Fibroblast of pulmonary artery (primary cell): ENCODE measurements at places on chromosomes 11 and 22.

DNA sequence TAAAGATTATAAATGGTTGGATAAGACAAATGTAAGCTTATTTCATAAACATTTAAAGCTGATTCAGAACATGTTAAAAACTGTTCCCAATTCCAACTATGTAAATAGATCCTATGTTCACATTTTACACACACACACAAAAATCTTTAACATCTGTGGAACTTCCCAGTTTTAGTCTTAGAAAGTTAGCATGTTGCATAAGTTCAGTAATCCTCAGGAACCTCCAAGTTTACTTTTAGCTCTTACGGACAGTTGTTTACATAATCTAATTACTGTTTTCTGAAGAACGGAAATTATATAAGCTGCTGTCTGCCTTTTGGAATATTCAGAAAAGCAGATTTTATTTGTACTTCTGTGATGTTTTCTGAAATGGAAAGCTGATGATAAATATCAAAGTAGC lies 53.3 kb downstream of the PANX1 start:
- no peak for DNase-seq

DNA sequence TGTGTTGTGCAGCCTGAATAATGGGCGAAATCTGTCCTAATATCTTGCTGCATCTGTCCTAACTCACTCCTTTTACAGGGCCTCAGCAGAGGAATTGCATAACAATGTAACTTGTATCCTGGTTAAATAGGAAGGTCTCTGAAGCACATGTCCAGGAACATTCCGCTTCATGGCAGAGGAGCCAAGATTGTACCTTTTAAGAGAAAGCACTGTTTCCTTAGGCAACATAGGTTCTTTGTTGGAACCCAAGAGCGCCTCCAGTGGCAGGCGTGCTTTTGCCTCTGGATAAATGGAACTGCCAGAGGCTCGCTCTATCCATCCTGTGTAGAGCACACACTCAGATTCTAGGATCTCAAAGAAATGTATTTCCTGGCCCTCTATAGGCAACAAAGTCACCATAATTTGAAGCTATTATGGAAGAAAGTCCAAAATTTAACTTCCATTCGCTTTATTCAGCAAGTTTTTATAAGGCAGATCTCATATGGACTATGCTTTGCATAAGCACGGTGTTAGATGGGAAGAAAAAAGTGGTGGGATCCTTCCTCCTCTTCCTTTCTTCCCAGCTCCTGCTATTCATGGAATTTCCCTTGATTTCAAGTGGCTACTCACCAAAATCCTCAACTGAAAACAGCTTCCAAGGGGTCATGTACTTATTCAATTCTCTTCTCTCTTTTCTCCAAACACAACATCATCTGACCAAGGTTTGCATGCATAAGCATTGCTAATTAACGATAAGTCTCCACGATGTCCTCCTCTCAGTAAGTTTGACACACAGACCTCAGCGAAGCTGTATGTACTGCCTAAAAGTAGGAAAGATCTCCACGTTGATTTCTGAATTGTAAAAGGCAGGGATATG lies at the start of gene BLID:
Gene BLID (minus strand): TSS at position 692 of the 856 bp plus-strand sequence. CDS start 293 bp downstream, at position 399.
- peak; percentile 73 for DNase-seq

DNA sequence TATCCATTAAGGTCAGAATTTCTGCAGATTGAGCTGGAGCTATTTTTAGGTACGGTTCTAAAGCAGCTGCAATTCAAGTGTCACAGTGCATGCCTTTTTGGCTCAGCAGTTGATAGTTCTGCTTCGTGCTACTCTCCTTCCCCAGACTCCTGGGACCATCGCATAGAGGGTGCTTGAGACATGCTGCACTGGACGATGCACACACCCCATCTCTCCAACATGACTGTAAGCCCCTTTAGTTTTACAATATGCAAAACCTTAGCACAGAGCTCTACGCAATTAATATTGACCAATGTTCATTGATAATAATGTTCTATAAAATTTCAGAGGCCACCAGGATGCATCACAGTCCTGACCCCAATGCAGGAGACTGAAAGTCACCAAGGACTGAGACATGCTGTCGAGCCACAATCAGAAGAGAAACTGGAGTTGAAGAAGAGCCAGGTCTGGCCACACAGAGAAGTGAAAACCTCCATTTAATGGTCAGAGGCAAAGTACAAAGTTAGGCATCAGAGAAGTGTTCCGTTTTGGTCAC lies 120.9 kb upstream of the ZC3H12C start:
- DNase-seq = no peak

GRCh38 chr22:21666786-21667185 lies 974 bp downstream of the PPIL2 start:
- no peak for DNase-seq

DNA sequence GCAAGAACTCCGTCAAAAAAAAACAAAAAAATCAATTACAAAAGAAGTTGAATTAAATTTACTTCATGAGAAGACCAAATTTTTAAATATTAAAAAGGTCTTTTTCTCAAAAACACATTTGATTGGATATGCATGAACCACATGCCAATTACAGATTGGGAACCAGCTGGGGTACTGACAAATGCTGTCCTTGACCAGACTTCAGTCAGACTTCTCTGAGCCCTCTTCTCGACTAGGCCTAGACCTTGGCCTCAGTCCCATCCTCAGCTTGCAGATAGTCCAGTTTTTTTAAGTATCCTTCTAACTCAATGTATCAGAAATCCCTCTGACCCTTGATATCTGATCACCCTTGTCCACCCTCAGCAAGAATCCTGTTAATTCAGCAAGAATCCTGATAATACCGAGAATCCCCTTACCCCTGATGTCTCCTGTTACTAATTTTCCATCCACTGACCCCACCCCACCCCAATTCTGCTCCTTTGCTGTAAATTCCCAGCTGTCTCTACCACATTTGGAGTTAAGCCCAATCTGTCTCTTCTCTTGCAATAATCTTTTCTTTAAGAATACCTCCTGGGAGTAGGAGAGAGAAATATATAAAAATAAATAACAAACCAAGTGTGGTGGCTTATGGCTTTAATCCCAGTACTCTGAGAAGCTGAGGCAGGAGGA lies 30.9 kb downstream of the OR4D9 start:
- no peak for DNase-seq

GRCh38 chr11:134536219-134536618 lies 124.2 kb upstream of the B3GAT1 start:
- DNase-seq = no peak

DNA sequence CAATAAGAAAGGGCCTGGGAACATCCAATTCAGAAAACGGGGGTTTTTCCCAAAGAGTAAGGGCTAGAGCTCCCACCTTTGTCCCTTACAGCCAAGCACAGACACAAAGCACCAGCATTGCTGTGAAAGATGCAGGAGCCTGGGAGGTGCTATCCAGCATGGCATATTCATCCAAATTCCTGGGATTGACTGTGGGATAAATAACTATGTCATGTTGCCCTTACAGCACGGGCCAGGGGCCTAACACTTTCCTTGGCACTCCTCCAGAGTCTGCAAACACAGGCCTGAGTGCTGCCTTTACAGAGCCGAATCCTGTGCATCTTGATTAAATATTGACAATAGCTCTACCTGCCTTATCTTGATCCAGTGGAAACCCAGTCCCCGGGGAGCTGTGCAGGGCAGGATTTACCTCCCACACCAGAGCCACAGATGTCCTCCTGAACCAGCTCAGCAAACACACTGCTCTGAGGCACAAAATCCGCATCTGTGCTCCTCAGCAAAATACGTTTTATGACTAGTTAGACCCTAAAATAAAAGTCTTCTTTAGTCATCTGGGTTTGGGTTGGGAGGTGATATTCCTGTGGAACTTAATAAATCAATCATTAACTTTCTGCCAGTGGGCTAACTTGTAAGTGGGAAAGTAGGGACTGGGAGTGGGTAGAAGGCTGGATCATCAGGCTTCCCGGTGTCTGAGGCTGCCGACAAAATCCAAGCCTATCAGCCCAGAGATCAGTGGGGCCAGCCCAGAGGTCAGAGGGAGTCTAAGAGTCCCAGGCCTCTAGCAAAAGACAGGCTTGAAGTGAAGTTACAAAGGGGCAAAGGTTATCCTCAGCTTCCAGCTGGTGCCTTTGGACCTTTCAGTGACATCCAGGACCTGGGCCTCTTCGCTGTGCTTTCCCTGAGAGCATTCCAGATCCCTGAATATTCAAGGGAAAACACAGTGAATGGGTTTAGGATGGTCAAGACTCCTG lies 36.5 kb downstream of the POU2AF3 start:
- DNase-seq = no peak

DNA sequence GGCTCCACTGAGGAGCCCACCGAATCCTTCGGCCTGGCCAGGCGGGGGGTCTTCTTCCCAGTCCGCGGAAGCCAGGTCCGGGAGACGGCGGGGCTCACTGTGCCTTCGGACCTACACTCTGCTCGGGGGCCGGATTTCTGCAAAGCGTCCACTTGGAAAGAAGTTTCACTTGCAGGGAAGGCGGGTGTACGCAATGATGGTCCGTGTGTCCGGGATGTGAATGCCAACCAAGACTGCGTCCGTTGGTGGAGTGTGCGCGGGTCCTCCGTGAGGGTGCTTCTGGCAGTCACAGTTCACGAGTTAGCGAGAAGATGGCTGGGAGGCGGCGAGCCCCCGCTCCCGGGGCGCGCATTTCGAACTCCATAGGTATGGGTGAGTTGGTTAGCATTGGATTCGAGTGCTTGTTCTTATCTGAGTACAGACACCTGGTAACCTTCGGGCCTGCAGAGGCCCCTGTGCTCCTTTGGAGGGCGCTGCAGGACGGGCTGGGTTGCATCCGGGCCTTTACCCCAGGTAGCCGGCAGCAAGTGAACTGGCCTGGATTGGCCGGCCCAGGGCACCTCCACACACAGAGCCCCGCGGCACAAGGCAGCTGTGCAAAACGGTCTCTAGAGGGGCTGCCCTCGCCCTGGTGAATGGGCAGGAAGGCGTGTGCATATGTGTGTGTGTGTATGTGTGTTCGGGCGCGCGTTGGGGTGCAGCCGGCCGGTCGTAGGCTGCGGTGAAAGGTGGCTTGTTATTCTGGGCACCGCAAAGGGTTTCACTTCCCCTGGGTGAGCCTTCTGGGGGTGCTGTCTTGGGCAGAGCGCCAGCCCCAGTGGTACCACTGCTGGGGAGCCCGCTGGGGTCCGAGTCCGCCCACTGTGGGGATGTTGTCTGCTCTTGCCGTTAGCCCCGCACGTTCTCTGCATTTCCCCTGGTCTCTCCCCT lies 13.3 kb upstream of the CYP2R1 start:
- peak; percentile 35 for DNase-seq

GRCh38 chr22:19800761-19801244 lies 40.2 kb downstream of the TBX1 start:
- peak; percentile 32 for DNase-seq

DNA sequence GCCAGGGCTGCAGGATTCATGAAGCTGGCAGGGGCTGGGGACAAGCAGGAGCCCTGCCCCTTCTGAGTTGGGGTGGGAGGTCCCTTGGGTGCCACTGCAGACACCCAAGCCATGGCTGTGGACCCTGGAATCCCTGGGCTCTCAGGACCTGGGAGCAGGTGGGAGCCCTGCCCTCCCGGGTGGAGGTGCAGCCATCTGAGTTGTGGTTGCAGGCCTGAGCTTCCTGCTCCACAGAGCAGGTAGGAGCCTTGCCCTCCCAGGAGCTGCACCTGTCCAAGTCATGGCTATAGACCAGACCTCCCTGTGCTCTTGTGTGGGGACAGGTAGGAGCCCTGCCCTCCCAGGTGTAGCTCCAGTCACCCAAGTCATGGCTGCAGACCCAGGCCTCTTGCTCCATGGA lies 113.5 kb downstream of the ARHGAP20 start:
- no peak for DNase-seq

- peak; percentile 42 for DNase-seq
Observed at GRCh38 chr11:61384271-61385242, 7.8 kb upstream of the TMEM216 start.

DNA sequence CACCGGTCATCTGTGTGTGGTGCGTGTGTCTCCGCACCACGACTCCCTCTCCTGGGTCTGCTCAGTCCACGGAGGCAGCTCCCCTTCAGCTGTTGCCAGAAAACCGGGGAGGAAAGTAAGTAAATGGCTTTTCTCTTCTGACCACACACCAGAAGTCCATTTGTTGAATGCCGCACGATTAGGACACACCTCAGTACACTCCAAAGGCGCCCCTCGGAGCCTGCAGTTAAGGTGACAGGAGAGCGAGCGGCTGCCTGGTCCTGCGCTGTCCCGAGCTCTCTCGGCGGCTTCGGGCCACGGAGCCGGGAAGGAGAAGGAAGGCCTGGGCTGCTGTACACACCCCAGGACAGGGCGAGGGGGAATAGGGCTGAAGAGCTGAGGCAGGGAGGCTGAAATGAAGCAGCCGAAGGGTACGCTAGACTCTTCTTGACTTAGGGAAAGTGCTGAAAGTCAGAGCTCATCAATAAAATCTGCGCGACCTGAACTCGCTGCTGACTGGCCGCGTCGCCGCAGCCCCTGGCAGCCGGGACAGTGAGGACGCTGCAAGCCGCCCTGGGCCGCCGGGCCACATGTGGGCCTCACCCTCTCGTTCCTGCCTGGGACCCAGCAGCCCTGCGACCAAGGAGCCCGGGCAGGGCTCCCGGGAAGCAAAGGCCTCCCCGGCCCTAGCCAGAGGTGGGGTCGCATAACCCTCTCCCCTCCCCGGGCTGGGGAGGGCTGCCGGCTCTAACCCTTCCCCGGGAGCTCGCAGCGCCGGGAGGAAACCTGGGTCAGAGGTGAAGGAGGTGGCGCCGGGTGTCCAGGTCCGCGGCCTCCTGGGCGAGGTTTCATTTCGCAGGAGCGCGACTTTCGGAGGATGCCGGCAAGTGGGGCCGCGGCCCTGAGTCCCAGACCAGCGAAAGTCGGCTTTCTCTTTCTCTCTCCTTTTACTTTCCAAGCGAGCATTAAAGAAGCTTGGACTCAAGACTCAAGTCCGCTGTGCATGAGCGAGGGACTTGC lies 1.6 kb upstream of the PAX6 start:
- DNase-seq = no peak

- no peak for DNase-seq
Observed at GRCh38 chr22:24117942-24118341, 63.3 kb upstream of the SUSD2 start.

GRCh38 chr11:10514709-10515108 lies 26.3 kb downstream of the RNF141 start:
- DNase-seq = peak; percentile 12

GRCh38 chr22:49642331-49642730 lies 185.3 kb downstream of the BRD1 start:
- no peak for DNase-seq

- DNase-seq = peak; percentile 37
Observed at GRCh38 chr22:44669561-44669976, 32.4 kb upstream of the PRR5 start.

GRCh38 chr11:46377290-46377689 lies 4.2 kb upstream of the MDK start:
- no peak for DNase-seq

- DNase-seq = no peak
Observed at GRCh38 chr11:766106-766935, 11.0 kb downstream of the GATD1 start.

- peak; percentile 65 for DNase-seq
Observed at GRCh38 chr11:15819679-15820286, 536.6 kb downstream of the SOX6 start.

DNA sequence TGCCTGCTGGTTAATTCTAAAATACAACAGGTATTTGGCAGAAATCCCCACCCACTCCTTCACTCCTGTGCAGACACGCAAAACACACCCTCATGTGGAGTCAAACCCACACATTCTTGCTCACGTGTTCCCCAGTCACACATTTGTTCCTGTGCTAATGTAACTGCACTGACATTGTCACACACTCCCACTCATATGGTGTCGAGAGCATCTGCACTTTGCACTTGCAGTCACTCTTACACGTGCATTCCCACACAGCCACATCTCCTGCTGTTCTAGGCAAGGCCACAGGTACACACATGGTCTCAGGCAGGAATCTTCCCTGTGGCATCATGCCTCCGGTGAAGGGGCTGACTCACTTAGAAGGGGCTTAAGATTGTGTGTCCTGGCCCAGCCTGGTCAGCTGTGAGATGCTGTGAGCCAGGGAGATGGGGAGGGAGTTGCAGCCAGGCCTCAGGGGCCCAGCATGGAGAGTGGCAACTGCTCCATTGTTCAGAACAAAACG lies 395.0 kb downstream of the TENM4 start:
- DNase-seq = no peak
